ENCODE measurements at places on chromosomes 13 and 19.
A peak's percentile ranks its signal among the peaks of the same experiment; 100 is the strongest.

GRCh38 chr19:46388311-46389095 is 24.9 kb downstream of the CCDC8 start:
- DNase-seq: no peak

GRCh38 chr13:27449081-27449603 is 1.2 kb downstream of the MTIF3 start:
- DNase-seq: no peak

DNA sequence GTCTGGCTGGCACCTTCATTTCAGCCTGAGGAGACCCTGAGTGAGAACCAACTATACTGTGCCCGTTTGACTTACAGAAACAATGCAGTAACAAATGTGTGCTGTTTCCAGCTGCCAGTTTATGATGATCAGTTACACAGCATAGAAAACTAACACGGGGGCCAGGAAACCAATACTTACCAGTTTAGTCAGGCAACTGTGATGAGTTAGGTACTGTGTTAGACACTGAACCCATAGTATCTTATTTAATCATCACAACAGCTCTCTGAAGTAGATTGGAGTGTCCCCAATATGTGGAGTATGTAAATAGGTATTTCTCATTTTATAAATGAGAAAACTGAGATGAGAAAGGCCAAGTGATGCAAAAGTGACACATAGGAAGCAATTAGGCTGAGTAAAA is 620.9 kb upstream of the KLF12 start:
- DNase-seq: no peak

GRCh38 chr19:50556282-50557008 is 11.8 kb downstream of the LRRC4B start:
- DNase-seq: peak; percentile 19

DNA sequence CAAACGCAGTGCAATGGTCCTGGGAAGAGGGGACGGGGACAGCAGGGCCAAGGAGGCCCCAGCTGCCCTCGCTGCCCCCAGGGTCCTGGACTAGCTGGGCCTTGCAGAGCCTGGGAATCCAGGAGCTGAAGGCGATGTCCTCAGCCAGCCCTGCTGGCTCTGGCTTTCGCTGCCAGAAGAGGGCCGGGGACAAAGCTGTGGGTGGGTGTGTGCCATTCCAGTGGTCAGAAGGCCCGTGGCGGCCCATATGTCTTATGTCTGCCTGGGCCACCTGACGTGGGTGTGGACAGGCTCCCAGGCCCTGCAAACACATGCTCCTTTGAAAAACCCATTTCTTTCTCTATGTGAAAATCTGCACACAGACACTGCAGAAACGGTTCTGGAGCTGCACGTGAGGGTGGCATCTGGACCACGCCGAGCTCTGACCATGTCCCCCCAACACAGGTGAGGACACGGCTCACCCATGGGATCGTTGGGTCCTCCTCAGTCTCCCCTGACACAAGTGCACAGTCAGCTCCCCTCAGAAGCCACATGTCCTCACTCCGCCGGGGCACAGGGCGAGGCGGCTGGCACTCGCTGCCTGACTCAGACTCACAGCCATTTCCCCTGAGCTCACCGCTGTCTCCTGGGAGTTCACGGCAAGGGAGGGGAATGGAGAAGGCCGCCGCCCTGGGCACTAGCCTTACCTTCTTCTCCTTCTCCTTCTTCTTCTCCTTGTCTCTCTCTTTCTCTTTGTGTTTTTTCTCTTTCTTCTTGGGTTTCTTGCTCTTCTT is 16.9 kb downstream of the IZUMO4 start:
- no peak for DNase-seq

- peak; percentile 50 for DNase-seq
Measured at GRCh38 chr19:40147693-40148347, 43.4 kb upstream of the MAP3K10 start.

DNA sequence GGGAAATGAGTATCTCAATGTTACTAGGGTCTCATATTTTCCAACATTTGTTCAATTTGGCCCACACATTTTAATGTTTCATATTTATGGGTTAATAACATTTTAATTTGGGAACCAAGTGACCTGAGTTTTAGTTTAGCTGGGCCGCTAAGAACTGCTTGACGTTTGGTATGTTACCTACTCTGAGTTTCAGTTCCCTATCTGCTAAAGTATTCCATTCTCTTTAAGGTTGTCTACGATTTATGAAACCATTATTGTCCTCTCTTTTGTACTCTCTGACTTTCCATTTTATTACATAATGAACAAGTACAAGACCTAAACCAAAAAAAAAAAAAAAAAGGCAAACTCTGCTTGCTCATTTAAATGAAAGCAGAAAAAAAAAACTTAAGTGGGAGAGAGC is 89.9 kb downstream of the FGF14 start:
- no peak for DNase-seq

- DNase-seq: no peak
Measured at GRCh38 chr19:1618157-1619093, 13.2 kb upstream of the UQCR11 start.

- no peak for DNase-seq
Measured at GRCh38 chr19:54608792-54609191, 15.4 kb downstream of the LILRA1 start.

DNA sequence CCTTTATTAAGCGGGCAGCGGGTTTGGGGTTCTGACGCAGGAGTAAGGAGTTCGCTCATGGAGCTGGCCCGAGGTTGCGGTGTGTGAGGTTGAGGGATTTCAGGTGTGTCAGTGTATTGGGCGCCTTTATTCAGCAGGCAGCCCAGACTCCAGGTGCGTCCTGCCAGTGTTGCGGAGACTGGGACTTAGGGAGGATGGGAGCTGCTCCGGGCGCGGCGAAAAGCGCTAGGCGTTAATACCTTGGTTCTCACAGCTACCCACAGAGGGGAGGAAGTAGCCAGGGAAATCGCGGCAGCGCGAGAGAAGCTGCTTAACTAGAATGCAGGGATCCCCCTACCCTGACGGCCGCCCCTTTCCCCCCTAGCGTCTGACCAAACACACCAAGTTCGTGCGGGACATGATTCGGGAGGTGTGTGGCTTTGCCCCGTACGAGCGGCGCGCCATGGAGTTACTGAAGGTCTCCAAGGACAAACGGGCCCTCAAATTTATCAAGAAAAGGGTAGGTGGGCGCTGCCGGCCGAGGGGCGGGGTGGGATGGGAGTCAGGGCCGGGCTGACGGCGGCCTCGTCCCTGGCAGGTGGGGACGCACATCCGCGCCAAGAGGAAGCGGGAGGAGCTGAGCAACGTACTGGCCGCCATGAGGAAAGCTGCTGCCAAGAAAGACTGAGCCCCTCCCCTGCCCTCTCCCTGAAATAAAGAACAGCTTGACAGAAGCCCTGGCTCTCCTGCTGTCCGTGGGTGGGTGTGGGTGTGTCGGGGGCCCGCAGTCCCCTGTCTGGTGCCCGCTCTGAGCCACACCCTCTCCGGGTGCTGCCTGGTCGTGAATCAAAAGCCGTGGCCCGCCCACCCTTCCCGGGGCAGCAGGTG is 1.1 kb downstream of the RPL36 start:
- no peak for DNase-seq

DNA sequence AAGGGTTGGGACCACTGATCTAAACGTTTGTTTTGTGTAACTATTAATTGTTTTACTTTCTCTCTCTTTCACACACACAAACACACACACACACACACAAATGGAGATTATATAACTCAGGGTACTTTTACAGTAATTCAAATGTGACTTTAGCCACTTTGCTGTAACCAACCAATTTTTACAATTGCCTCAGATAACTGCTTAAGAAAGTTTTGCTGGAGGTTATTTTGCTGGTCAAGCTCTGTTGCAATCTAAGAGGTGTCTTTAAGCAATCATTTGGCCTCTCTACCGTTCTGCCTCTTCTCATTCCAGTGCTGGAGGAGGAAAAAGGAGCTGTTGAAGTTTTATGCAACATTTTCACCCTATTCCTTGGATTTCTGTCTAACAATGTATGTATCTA is 63.0 kb downstream of the TBC1D4 start:
- no peak for DNase-seq

- DNase-seq: no peak
Measured at GRCh38 chr13:19680751-19681150, 47.3 kb downstream of the MPHOSPH8 start.

- DNase-seq: no peak
Measured at GRCh38 chr13:80196756-80197155, 144.2 kb downstream of the SPRY2 start.

- peak; percentile 99 for DNase-seq
Measured at GRCh38 chr13:30870049-30870884, 35.8 kb upstream of the MEDAG start.

DNA sequence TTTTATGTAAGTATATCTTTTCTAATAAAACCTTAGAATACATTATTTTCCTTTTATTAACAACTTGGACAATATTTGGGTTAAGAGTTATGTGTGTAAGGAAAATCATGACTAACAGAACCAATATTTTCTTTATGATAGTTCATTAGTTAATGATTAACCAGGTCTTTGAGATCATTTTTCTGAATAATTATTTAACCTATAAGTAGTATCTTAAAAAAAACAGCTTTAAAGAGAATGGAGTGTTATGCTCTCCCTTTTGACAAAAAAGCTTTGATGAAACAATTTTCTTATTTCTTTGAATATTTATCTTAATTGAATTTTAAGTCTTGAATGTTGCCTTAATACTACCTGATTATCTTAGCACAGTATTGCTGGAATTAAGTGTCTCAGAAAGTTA is 3.8 kb downstream of the SLAIN1 start:
- no peak for DNase-seq

DNA sequence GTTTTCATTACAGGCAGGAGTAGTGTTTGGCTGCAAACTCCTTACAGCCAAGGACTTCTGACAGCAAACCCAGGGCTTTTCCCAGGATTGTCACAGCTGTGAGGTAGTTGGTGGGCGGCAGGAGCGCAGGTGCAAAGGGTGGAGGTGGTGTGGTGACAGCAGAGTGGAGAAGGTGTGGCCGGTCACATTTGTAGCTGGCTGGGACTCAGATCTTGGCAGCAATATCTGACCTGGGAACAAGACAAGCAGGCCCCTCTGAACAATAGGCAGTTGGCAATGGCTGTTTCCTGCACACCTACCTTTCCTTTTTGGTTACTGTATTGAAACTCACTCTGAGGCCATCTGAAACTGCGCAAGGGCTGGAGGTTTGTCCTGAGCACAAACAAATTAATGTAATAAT is 327.3 kb downstream of the COG6 start:
- DNase-seq: no peak

DNA sequence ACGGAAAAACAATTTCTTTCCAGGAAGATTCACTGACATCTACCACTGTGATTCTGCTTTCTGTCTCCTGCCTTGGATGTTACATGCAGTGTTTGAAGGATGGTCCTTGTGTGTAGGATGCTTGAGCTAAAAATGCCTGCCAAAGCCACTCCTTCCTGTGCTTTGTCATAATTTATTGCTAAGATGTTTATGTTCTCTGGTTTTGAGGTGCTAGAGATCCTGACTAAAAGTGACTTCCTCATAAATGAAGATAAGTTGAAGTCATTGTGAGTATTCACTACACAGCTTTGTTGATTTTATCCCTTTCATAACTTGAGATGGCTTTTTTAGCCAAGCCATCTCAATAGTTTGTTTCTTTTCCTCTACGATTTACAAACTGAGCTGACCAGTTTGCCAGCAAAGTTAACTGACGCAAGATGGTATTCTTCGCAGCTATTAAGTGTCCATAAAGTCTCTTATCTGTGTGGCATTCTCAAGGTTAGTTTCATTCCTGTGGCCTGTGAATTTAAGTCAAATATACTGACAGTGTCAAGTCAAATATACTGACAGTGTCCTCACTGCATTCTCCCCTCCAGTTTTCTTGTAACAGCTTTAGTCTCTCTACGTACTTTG is 15.7 kb upstream of the FBXL3 start:
- DNase-seq: no peak

DNA sequence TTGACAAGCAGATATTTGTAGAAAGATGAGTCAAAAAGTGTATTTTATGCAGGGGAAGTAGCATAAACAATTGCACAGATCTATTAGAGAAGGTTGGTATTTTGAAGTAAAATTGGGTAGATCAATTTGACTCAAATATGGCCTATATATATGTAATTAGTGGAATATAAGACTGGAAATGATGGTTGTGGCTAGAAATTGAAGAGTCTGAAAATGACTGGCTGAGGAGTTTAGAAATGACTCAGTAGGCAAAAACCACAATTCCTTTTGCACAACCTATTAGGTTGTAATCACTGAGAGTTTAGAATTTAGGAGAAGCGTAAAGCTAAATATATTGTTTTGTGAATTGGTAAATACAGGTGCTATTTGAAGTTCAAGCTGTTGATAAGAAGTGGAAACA is 622.6 kb upstream of the PCDH20 start:
- DNase-seq: no peak

DNA sequence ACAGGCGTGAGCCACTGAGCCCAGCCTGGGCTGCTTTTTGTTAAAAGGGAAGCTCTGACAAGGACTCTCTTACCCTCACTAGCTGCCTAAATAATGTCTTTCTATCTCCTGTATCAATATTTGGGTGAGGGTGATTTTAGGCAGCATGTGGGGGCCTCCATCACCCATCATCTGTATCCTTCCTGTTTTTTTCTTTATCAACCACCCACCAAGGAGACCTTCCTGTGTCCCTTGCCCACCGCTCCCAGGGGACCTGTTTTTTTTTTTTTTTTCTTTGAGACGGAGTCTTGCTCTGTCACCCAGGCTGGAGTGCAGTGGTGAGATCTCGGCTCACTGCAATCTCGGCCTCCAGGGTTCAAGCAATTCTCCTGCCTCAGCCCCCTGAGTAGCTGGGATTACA is 5.4 kb upstream of the NDUFB7 start:
- DNase-seq: no peak

- no peak for DNase-seq
Measured at GRCh38 chr13:79648191-79648590, 167.2 kb downstream of the NDFIP2 start.

GRCh38 chr13:36074659-36075058 is 56.5 kb downstream of the DCLK1 start:
- DNase-seq: no peak

DNA sequence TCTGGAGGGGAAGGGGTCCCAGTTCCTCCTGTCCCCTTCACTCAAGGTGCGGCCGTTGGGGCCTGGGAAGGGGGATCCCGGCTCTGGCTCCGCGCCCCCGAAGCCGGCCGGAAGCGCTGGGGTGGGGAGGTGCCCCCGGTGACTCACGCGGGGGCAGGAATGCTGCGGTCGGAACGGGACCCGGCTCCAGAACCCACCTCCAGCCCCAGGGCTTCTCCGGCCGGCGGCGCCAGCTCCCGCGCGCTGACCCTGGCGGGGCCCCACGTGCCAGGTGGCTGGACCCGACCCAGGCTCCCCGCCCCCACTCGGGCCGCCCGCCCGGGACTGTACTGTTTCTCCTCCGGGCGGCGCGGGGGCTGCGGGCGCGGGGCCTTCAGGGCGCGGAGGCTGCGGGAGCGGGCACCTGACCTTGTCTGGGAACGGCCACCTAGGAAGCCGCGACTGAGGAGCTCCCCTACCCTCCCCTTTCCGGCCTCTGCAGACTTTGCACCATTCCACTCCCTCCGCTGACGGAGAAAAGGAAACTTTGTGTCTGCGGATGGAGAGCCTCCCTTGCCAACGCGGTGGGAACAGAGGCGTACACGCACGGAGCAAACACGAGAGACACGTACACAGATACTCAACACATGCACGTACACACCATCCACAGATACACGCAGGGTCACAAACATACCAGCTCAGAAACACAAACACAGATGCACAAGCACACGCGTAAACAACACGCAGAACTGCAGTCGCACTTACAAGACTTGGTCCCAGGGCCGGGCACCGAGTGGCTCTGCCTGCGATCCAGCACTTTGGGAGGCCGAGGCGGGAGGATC is 7.2 kb downstream of the AXL start:
- no peak for DNase-seq
